ENCODE measurements at places on chromosomes 5 and 9. TPM values are rescaled to one million over a fixed set of nuclear protein-coding genes. Genes with fewer than 3 reads are reported as not detected.

GRCh38 chr9:2413160-2413805 is 208.3 kb upstream of the VLDLR start:
- no peak for DNase-seq

Gene MAMDC2
- 2.2 TPM for total RNA-seq

Gene NFIB
- 29.5 TPM for total RNA-seq

DNA sequence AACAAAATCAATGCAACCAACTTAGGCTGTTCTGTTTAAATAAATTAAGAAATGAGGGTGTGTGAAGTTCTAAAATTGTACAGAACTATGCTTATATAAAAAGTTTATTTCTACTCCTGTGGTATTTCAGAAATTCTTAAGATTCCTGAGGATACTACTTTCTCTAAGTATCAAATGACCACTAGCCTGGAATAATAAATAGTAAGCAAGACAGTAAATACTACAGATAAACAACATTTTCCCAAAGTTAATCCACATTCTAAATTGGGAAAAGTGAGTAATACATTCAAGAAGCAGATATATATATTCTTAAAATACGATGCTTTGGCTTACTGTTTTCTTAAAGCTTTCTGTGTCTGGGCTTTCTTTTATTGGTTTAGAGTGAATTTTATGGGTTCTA is 29.5 kb downstream of the CCNH start:
- DNase-seq, result no peak

Gene GAPT
- total RNA-seq, result not detected

GRCh38 chr9:130466537-130467217 is 21.9 kb downstream of the ASS1 start:
- no peak for DNase-seq

DNA sequence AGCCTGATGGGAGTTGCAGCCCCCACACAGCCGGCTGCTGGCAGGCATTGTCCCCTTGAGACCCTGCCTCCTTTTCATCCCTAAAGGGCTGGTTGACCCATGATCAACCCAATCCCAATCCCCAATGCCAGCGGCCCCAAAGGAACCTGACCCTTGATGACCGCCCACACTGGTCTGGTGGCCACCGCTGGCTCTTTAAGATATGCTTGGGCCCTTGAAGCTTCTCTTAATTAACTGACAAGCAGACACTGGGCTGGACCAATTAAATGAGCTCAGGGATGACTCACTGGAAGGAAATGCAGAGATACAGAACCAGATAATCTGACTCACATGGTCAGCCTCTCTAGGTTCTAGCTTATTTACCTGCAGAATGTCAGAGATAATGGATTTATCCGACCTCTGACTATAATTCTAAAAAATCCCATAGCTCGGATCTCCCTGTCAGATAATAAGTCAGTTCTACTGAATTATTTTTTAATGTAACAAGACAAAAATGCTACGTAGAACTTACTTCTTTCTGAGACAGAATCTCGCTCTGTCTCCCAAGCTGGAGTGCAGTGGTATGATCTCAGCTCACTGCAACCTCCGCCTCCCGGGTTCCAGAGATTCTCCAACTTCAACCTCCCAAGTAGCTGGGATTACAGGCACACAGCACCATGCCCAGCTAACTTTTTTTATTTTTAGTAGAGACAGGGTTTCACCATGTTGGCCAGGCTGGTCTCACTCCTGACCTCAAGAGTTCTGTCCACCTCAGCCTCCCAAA is 11.1 kb upstream of the MLANA start:
- peak; percentile 78 for DNase-seq

Gene FRRS1L
- total RNA-seq, result not detected

DNA sequence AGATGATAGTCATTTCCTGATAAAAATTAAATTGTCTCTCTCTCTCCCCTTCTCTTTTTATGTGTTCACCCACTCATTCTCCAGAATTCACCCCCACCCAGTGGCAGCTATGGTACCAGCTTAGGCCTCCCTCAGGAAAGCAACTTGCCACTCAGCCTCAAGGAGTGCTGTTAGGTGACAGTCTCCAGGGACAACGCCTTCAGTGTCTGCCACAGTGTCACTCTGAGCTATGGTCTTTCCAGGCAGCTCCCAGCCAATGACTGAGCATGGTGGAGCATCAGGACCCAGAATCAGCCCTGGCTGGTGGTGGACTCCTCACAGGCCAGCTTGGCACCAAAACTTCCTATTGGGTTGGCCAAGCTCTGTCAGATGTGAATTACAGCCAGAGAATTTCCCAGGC is 140.9 kb upstream of the PIK3R1 start:
- DNase-seq, result peak; percentile 24

Gene TRPM3
- not detected for total RNA-seq

Gene NEUROG1
- not detected for total RNA-seq

- peak; percentile 76 for DNase-seq
These were observed 51.9 kb upstream of the ZSWIM6 start for GRCh38 chr5:61280205-61280604.

DNA sequence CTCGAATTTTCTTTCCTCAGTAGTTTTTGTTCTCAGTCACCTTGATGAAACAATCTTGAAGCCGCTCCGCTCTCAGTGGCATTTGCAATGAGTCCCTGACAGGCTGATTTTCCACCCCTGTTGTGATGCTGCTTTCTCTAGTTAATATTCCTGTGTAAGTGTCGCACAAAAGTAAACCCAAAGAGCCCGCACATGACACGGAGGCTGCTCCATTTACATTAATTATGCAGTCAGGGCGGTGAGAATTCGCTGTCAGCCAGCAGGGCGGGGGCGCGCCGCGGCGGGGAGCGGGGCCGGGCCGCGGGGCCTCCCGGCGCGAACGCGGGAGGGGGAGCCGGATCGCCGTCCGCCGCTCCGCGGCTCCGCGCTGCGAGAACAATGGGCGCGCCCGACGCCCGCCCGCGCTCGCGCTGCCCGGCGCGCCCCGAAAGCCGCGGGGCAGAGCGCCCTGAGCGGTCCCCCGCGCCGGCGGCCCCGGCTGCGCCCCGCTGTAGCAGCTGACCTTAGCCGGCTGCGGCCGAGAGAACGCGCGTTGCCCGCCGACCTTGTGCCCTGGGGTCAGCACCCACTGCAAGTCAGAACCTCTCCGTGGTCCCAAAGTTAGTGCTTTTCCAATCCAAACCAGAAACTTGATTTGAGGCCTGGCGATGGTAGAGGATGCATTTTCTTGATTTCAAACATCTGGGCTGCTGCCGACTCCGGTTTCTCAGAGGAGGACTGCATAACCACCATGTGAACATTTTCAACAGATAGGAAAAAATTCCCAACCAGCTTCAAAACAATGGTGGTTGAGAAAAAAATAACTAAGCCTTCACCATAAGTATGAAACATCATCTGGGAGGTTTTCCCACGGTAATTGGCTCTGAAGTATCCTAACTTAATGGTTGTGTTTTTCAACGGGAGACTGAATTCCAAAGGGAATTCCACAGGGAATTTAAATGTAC is 142.6 kb downstream of the PBX3 start:
- DNase-seq, result peak; percentile 19

DNA sequence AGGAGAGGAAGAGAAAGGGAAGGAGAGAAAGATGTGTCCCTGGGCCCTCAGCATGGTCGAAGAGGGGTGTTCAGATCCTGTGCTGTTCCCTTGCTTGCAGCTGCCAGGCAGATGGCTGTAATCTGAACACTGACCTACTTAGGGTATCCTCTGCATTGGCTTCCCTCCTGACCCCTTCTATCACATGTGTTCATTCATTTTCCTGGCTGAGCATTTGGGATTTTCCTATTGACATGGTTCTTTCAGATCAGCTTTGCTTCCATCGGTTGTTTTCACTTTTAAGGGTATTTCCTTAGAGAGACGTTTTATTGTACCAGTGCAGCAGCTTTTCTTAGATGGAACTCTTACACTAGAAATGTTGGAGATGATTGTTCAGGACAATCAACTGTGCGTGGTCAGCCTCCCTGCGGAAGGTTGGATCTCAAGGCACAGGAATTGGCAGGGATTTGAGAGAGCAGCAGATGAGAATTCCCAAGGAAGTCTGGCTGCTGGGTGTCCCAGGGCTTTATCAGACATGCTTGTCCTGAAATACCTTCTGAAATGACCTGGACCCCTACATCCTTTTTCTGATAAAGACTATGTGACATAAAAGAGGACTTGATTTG is 26.0 kb downstream of the ACTBL2 start:
- no peak for DNase-seq

GRCh38 chr5:175616083-175616482 is 41.8 kb upstream of the HRH2 start:
- DNase-seq, result no peak

GRCh38 chr9:4080921-4081895 is 218.7 kb downstream of the GLIS3 start:
- no peak for DNase-seq

- no peak for DNase-seq
These were observed 27.6 kb downstream of the IL7R start for GRCh38 chr5:35884191-35884769.

Gene TSTD2
- total RNA-seq, result 10.0 TPM

DNA sequence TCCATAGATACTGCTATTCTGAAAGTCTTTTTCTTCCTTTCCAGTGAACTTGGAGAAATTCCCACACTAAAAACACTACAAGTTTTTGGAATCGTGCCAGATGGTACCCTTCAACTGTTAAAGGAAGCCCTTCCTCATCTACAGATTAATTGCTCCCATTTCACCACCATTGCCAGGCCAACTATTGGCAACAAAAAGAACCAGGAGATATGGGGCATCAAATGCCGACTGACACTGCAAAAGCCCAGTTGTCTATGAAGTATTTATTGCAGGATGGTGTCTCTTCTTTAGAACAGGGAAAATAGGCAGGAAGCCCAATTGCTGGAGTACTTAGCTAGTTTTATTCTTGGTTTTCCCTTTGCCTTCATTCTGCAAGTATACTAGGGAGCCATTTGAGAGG is 29.9 kb downstream of the SKP2 start:
- DNase-seq, result no peak

DNA sequence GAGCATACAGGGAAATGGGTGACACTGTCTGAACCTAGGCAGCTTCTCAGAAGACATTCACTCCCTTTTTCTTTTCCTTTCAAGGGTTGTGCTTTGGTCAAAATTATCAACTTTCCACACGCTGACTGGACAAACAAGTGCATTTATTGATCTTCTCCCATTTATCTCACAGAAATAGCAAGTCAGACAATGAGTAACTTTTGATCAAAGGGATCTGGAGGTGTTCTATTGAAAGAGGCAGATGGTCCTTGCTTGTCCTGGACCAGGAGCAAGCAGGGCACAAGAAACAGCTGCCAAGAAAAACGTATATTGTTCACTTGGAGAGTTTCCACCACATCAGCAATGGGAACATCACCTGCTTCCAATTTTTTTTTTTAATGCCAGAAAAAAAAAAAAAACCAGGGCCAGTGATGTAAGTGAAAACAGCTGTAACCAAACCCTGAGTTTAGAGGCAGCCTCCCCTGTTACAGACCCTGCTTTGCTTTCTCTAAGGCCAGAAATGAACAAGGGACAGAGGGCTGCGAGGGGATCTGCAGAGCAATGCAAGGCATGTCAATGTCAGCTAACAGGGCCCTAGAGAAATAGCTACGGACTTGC is 79.8 kb downstream of the NIPSNAP3B start:
- no peak for DNase-seq

GRCh38 chr9:4769321-4770080 is 23.2 kb upstream of the RCL1 start:
- DNase-seq, result peak; percentile 17

GRCh38 chr9:101585740-101586139 is 9.0 kb downstream of the PPP3R2 start:
- DNase-seq, result no peak

Gene GRAMD2B
- 4.0 TPM for total RNA-seq

- no peak for DNase-seq
These were observed 193.3 kb downstream of the DIRAS2 start for GRCh38 chr9:90449213-90449925.

Gene PDE8B
- total RNA-seq, result not detected

DNA sequence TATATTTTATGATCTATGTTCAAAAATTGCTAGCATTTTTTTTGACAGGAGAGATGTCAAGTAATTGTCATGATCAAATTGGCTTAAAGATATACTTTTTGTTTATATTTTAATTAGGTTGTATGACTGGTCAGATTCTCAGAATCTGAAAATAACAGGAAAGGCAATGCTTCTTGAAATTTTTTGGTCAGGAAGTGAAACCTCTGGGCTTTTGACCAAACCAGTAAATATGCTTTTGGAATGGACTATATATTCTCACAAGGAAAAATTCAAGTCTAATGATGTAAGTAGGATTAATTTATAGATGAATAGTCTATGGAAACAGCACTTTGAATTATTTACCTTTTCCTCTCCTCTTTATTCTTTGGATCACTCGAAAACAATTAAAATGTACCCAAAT is 52.3 kb downstream of the SLF1 start:
- no peak for DNase-seq

DNA sequence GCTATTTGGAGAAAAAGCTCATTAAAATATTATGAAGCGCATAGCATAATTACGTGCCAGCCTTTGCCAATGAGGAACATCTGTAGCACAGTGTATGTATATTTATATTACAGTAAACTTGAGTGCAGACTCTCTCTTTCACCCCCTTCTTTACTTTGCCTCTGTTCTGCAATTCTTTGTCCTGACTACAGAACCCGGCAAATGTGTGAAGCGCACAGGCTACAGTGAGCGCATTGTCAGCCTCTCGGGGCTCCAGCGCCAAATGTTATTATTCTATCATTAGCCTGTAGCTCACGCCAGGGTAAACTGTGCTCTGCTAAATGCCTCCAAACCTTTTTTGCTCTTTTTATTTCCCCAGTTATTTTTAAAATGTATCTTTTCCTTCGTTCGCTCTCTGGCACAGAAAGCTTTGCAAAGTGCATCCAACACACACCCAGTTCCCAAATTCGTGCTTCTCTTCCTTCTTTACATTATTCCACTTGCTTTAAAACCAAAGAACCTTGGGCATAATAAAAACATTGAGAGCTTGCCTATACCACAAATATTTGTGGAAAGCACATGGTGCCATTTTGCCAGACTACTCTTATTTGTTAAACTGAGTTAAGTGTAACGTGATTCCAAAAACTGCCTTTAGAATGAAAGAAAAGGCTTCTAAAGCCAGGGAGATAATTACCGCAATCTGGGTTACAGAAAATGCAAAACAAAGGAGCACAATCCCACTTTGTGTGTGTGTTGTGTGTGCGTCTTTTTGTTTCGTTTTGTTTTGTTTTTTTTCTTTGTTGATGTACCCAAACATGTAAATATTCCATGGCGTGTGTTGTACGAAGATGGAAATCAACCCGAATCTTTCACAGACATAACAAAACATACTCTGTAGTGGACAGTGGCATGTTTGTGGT is 164.1 kb upstream of the MPDZ start:
- no peak for DNase-seq

Data from HT-29 (cell line).